Esophagus muscularis mucosa (tissue), 4 donors: ENCODE measurements at places on chromosomes 5 and 9. TPM values are rescaled to one million over a fixed set of nuclear protein-coding genes. Genes with fewer than 3 reads are reported as not detected.

The LAMC3 gene
- not detected for total RNA-seq

The AMBP gene
- total RNA-seq: not detected

The RLN2 gene
- total RNA-seq: not detected

DNA sequence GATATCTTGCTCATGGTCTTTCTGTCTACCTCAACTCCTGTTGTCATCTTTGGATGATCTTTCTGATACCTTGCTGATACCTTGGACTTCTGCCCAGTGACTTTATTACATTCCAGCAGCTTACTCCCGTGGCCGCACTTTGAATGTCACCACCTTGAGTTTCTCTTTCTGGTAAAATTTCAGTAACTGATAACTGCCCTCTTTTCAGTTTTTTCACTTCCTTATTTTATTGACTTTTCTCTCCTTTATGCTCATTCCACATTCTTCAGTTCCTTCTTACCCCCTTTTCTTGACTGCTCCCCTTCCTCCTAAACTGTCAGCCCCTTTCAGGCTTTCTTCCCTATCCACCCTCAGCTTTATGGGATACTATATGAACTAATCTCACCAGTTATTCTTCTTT, 7.0 kb upstream of the FBXO4 start:
- DNase-seq: no peak

DNA sequence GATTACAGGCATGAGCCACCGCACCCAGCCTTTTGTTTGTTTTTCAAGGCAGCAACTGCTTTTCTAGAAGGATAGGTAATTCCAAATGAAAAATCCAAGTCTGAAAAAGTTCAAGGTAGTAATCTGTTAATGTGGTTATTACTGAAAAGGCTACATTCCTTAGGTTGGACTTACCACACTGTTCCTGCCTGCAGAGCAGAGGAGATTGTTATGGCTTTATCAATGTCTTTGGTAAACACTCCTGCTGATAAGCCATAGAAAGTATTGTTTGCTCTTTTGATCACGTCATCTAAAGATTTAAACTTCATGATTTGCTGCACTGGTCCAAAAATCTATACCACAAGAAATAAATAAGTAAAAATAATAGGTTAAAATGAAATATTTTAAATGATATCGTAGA, 43.4 kb downstream of the ALDH1A1 start:
- DNase-seq: no peak

DNA sequence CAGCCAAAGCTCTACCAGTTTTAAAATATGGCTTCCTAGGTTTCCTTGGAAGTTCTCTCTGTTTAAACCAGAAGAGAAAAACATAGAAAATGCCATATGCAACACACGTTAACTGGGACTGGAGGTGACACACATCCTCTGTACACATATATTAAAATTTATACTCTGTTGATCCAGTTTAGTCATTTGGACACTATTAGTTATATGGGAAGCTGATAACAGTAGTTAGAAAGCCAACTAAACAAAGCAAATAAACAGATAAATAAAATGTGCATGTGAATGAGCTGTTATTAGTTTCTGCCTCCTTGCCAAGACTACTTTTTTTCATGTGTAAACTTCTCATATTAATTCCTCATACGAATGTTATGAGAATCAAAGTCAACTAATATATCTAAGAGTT, 1249.2 kb upstream of the CDH6 start:
- DNase-seq: no peak

- no peak for DNase-seq
Observed at GRCh38 chr5:129082225-129083136, 12.1 kb upstream of the ISOC1 start.
